Thyroid gland (tissue), 4 donors: ENCODE measurements at places on chromosomes 7 and 10. TPM values are rescaled to one million over a fixed set of nuclear protein-coding genes. Genes with fewer than 3 reads are reported as not detected.

PTER gene
- 24.4 TPM for total RNA-seq

DNA sequence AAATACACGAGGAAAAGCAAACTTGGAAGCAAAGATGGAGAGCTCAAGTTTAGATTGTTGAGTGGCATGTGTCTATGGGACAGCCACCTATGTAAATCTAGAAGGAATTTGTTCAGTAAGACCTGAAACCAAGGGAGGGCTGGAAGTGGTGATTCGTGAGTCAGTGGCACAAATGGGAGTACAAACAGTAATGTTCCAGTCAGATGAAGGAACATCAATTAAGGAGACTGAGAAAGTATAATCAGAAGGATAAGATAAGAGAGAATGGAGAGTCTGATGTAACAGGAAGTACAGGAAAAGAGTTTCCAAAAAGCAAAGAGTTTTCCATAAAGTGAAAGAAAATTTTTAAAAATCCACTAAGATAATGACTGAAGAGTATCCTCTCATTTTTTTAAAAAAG lies 544.2 kb downstream of the KIF20B start:
- no peaks in the 10 kb centered on the region for H3K4me1 ChIP-seq
- H3K27ac ChIP-seq = no peak overlapping the region
- no peaks in the 10 kb centered on the region for H3K27me3 ChIP-seq
- no peaks in the 10 kb centered on the region for H3K36me3 ChIP-seq

DNA sequence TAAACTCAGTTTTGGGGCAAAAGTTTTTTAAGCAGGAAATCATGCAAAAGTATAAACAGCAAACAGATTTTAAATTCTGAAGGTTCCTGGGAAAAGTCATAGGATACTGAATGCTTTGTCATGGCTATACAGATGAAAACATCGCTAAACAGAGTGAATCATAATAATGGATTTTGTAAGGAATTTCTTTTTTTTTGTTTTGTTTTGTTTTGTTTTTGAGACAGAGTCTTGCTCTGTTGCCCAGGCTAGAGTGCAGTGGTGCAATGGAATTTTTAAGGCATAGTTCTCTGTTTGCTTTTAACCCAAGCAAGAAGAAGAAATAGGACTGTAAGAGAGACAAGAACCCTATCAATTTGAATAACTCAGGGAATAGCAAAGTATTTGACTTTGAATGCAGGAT lies 285.3 kb downstream of the NRG3 start:
- no peak for DNase-seq
- H3K36me3 ChIP-seq = no peaks in the 10 kb centered on the region
- no peak overlapping the region for H3K27ac ChIP-seq
- no peaks in the 10 kb centered on the region for H3K4me1 ChIP-seq

GRCh38 chr7:95690367-95690947 lies 81.9 kb upstream of the DYNC1I1 start:
- no peak overlapping the region for H3K4me3 ChIP-seq
- no peaks in the 10 kb centered on the region for H3K4me1 ChIP-seq
- H3K27ac ChIP-seq = no peak overlapping the region
- DNase-seq = no peak
- H3K27me3 ChIP-seq = no peaks in the 10 kb centered on the region

- no peak for DNase-seq
- no peaks in the 10 kb centered on the region for H3K4me1 ChIP-seq
- no peak overlapping the region for H3K4me3 ChIP-seq
- no peak overlapping the region for H3K27ac ChIP-seq
Measured at GRCh38 chr10:101273741-101274140, 44.5 kb upstream of the LBX1 start.

DNA sequence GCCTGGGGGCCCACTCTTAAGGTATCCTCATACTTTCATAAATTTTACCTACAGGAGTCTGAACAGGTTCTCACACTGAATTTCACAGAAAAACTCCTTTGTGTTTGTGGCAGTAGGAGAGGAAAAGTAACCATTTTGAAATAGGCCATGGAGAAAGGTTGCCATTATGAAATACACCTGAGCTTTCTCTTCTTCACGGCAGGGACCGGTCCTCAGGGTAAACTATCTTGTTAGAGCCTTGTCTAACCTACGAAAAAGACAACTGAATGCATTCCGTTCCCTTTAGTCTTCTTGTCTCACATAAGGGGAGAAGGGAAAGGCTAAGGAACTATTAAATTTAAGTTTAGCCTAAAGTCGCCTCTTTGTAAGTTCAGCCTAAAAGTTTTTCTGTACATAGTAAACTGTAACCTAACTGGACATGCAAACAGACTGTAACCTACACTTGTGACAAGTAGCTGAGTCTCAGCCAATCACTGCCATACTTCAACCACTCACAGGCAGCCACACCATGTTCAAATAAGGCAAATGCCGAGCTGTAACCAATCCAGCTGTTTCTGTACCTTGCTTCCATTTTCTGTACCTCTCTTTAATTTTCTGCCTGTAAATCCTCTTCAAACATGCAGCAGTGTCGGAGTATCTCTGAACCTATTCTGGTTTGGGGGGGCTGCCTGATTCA lies 14.2 kb upstream of the RNF32 start:
- H3K27me3 ChIP-seq = no peaks in the 10 kb centered on the region
- no peak overlapping the region for H3K27ac ChIP-seq
- no peak overlapping the region for H3K4me3 ChIP-seq
- no peaks in the 10 kb centered on the region for H3K4me1 ChIP-seq
- DNase-seq = no peak
- no peaks in the 10 kb centered on the region for H3K36me3 ChIP-seq

DNA sequence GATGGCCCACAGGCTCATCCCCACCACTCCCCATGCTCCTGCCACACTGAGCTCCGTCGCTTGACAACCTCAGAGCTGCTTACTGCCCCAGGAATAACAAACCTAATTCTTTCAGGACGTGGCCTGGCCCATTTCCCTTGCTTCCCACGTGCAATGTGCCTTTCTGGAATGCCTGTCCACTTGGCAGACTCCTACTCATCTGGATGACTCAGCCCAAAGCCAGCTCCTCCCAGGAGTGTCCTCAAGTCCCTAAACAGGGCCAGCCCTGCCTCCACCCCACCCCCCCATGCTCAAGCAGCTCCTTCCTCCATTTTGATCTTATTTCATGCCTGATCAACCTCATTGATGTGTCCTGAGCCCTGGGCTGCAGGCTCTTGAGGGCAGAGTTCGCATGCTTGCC lies 164.9 kb upstream of the RNF32 start:
- H3K4me1 ChIP-seq = peaks cover 13% of the 10 kb centered on the region
- DNase-seq = peak; percentile 98

DNA sequence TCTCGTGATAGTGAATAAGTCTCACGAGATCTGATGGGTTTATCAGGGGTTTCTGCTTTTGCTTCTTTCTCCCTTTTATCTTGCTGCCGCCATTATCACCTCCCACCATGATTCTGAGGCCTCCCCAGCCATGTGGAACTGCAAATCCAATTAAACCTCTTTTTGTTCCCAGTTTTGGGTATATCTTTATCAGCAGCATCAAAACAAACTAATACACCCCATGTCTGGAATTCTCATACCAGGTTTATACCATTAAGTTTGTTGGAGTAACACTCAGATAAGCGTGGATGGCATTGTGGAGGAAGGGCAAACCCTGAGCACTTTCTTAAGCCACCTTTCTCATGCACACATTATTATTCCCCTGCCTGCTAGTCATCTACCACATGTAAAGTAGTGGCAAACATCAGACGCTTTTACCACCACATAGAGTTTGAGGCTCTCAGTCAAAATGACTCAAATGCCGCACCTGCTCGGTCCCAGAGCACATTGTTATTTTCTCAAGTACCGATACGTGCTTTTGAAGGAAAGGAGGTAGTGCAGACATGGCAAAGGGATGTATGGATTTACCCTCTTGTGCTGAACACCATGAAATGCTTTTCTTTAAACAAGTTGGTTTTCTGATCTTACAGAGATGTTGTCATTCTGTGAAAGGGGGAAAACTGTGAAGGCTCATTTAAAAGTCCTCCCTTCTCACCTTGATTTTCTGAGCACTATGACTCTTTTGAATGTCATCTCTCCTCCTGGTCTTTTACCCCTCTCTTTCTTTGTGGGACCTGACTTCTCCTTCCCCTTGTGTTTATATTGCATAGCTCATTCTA lies 429.7 kb downstream of the EXOC4 start:
- no peaks in the 10 kb centered on the region for H3K36me3 ChIP-seq
- no peak for DNase-seq
- H3K4me1 ChIP-seq = no peaks in the 10 kb centered on the region
- H3K4me3 ChIP-seq = no peak overlapping the region

DNA sequence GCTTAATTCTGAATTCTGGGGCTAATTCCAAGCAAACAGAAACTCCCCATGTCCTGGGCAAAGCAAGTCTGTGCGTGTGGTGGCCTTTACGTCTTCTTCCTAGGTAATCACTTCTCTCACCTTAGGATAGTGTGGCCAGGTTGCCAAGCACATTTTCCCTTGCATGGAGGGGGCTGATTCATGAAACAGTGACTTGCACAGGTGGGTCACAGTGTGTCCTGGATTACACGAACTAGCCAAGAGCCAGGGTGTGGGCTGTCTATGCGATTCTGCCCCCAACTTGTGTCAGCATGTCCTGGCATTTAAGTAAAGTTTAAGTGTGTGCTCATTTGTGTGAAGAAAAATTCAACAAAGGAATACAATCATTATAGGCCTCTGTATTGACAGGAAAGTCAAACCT lies 18.5 kb upstream of the SEM1 start:
- DNase-seq = no peak
- no peaks in the 10 kb centered on the region for H3K36me3 ChIP-seq
- no peak overlapping the region for H3K4me3 ChIP-seq
- no peak overlapping the region for H3K27ac ChIP-seq
